Substantia nigra (tissue), 51 donors: ENCODE measurements at places on chromosomes 4 and X.

- no peak for DNase-seq
Measured at GRCh38 chr4:126800575-126801141, 832.1 kb upstream of the INTU start.

DNA sequence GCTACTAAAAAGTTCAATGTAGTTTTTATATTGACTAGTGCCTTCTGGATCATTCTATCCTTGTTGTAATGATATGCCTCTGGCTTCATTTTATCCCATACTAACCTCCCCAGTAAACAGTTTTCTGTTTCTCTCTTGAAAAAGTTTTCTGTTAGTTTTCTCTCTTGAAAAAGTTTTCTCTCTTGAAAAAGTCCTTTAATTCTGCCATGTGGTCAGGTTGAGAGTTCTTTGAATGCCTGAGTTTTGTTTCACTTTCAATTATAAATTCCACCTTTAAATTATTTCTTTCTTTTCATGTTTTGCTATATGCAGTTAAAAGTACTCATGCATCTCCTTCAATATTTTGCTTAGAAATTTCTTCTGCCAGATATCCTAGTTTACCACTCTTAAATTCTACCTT, 1139.6 kb downstream of the STPG2 start:
- no peak for DNase-seq

DNA sequence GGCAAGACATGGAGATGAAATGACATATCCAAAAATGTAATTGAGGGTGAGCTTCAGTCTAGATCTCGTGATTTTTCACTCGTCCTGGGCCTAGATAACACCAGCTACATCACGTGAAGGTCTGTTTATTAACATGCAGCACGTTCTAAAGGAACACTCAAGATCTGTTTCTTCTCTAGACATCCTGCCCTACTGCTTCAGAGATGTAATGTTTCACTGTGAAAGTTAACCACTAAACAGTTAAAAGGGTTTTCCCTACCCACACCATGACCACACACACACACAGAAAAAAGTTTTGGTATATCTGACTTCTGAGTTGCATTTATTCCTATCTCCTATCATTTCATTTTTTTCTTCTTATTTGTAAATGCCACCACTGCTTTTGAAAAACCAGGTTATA, 52.3 kb upstream of the SMIM31 start:
- no peak for DNase-seq

DNA sequence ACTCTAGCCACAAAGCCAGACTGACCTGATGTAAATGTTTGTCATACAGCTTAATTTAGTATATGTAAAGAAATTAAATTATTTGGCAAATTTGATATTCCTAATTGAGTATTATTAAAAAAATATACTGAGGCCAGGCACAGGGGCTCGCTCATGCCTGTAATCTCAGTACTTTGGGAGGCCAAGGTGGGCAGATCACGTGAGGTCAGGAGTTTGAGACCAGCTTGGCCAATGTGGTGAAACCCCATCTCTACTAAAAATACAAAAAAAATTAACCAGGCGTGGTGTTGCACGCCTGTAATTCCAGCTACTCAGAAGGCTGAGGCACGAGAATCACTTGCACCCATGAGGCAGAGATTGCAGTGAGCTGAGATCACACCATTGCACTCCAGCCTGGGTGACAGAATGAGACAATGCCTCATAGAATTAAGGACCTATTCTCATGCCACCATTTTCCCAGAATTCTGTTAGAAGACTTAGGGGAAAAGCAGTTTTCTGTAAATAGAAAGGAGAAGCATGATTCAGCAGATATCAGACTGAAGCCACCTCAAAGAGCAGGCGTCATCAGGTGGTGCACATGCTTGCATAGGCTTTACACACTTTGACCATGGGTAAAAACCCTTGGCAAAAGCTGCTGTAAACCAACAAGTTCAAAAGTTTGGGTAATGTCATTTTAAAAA, 6.1 kb downstream of the UBQLN2 start:
- DNase-seq, result no peak

DNA sequence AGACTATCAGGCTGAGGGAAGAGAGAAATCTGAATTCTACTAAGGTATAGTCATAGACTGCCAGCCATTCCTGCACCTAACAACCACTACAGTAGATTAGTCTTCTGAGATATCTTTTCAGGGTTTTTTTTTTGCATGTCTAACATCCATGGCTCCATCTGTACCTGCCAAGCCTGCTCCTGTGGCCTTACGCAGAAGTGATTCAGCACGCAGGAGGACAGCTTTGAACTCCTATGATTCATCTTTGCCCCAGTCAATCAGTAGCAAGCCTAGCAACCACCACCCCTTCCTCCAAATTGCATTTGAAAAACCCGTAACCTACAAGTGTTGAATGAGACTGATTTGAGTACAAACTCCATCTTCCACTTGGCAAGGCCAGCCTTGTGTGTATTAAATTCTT, 520.7 kb upstream of the HS3ST1 start:
- no peak for DNase-seq

GRCh38 chr4:41143311-41144039, 70.9 kb downstream of the APBB2 start:
- no peak for DNase-seq
